ENCODE measurements at places on chromosomes 7 and 10.

DNA sequence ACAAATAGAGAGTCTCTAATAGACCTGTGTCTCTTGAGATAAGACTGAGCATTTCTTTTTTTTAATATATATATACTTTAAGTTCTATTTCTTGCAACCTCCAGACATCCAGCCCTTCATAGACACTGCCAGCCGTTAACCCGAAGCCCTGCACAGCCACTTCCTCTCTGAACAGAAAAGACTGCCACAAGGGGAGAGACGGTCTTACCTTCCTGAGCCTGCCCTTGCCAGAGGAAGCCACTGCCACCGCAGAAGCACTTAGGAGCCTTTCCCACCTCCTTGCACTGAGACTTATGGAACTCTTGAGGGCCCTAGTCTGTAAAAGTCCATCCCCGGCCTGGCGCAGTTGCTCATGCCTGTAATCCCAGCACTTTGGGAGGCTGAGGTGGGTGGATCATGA, 31.8 kb upstream of the PRSS1 start:
- no peaks in the 10 kb centered on the region for H3K36me3 ChIP-seq
- H3K4me3 ChIP-seq: peak overlapping the region; percentile 65
- peaks cover 32% of the 10 kb centered on the region for H3K4me1 ChIP-seq
- no peaks in the 10 kb centered on the region for H3K27me3 ChIP-seq
- peak; percentile 27 for DNase-seq

DNA sequence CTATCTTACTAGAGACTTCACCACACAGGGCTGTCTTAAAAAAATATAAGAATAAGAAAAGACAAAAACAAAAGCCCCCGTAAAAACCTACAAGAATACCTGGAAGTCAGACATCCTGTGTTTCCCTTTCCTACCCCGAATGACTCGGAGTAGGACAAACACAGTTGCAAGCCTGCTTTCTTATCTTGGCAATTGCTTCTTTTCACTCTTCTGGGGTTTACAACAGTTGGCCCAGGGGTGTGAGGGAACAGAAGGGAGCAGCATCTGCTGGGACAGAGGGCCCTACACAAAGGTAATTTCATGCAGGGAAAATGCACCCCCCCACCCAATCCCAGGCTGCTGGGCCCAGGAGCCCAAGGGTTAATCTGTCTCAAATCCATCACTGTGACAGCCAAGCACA, 220.6 kb downstream of the ARHGAP12 start:
- H3K36me3 ChIP-seq: peaks cover 3% of the 10 kb centered on the region
- DNase-seq: no peak
- no peaks in the 10 kb centered on the region for H3K27me3 ChIP-seq
- H3K27ac ChIP-seq: peak overlapping the region; percentile 83
- no peak overlapping the region for H3K4me3 ChIP-seq

- no peaks in the 10 kb centered on the region for H3K27me3 ChIP-seq
- H3K4me1 ChIP-seq: peaks cover 13% of the 10 kb centered on the region
- H3K4me3 ChIP-seq: no peak overlapping the region
These were observed 18.5 kb downstream of the SRI start for GRCh38 chr7:88201305-88201704.

DNA sequence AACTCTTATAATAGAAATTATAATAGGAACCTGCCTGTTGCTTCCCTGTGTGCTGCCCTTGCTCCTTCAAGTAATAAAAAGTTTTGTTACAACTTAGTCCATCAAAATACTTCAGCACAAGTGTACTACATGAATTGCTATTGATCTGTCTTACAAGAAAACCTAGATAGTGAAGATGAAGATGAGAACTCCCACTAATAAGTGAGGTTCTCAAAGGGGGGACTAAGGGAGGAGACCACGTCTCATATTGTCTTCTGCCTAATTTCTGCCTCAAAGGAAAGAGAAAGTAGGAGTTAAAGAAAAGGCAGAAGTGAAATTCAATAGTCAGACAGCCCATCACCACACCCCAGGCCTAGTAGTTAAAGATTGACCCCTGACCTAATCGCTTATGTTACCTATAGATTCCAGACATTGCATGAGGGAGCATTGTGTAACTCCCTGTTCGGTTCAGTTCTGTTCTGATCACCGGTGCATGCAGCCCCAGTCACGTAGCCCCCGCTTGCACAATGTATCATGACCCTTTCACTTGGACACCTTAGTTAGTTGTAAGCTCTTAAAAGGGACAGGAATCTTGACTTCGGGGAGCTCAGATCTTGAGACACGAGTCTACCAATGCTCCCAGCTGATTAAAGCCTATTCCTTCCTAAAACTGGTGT, 18.2 kb upstream of the CHST3 start:
- no peak overlapping the region for H3K4me3 ChIP-seq
- no peak for DNase-seq
- no peak overlapping the region for H3K27ac ChIP-seq
- no peaks in the 10 kb centered on the region for H3K27me3 ChIP-seq
- peaks cover 8% of the 10 kb centered on the region for H3K36me3 ChIP-seq

- H3K27me3 ChIP-seq: no peaks in the 10 kb centered on the region
- no peak overlapping the region for H3K27ac ChIP-seq
- peak; percentile 55 for DNase-seq
- no peaks in the 10 kb centered on the region for H3K36me3 ChIP-seq
- peaks cover 18% of the 10 kb centered on the region for H3K4me1 ChIP-seq
- no peak overlapping the region for H3K4me3 ChIP-seq
These were observed 179.8 kb upstream of the CSTF2T start for GRCh38 chr10:51879238-51879637.

DNA sequence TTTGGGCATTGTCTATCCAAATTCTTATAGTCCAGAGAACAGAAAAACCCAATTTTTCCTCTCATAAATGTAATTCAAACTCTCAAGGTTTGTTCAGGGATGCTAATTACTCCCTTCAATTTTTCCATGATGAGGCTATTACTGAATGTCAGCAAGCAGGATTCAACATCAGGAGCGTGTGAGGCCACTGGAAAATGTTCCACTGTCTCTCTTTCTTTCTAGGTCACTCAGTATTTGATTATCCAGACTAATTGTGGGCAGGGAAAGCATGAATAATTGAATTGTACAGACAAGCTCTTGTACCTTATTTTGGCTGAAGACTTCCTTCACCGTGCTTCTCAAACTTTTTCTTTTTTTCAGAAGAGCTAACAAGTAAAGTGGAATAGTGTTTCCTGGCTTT, 30.7 kb downstream of the THNSL1 start:
- no peaks in the 10 kb centered on the region for H3K4me1 ChIP-seq
- no peaks in the 10 kb centered on the region for H3K36me3 ChIP-seq
- no peak overlapping the region for H3K4me3 ChIP-seq
- peaks cover 23% of the 10 kb centered on the region for H3K27me3 ChIP-seq
- H3K27ac ChIP-seq: no peak overlapping the region

GRCh38 chr7:4201566-4201965, 480.5 kb upstream of the FOXK1 start:
- H3K36me3 ChIP-seq: no peaks in the 10 kb centered on the region
- H3K27ac ChIP-seq: no peak overlapping the region

- no peaks in the 10 kb centered on the region for H3K36me3 ChIP-seq
- H3K4me1 ChIP-seq: no peaks in the 10 kb centered on the region
- H3K27ac ChIP-seq: no peak overlapping the region
- no peak for DNase-seq
These were observed 128.4 kb upstream of the PLPP4 start for GRCh38 chr10:120328647-120329046.

DNA sequence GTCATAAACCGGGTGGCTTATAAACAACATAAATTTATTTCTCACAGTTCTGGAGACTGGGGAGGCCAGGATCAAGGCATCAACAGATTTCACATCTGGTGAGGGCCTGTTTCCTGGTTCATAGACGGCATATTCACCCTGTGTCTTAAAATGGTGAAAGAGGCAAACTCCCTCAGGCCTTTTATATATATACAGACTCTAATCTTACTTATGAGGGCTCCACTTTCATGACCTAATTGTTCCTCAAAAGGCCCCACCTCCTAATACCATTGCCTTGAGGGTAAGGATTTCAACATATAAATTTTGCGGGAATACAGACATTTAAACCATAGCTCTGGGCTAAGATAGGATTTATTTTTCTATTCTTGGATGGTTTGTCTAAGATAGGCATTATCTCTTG, 187.2 kb downstream of the PPP1R3A start:
- H3K4me1 ChIP-seq: no peaks in the 10 kb centered on the region
- no peak overlapping the region for H3K4me3 ChIP-seq
- no peak overlapping the region for H3K27ac ChIP-seq

- no peaks in the 10 kb centered on the region for H3K4me1 ChIP-seq
- H3K27ac ChIP-seq: no peak overlapping the region
- H3K36me3 ChIP-seq: no peaks in the 10 kb centered on the region
- no peak for DNase-seq
These were observed 70.2 kb upstream of the FGFR2 start for GRCh38 chr10:121668314-121669027.

GRCh38 chr7:24659505-24659904, 86.3 kb downstream of the PALS2 start:
- no peak for DNase-seq
- no peaks in the 10 kb centered on the region for H3K27me3 ChIP-seq
- H3K4me3 ChIP-seq: no peak overlapping the region
- peaks cover 4% of the 10 kb centered on the region for H3K4me1 ChIP-seq
- peaks cover 13% of the 10 kb centered on the region for H3K36me3 ChIP-seq
- no peak overlapping the region for H3K27ac ChIP-seq

- no peaks in the 10 kb centered on the region for H3K36me3 ChIP-seq
- H3K27me3 ChIP-seq: peaks cover 19% of the 10 kb centered on the region
- no peak overlapping the region for H3K27ac ChIP-seq
- H3K4me3 ChIP-seq: no peak overlapping the region
These were observed 102.2 kb downstream of the GRM8 start for GRCh38 chr7:127150543-127150942.

- H3K27ac ChIP-seq: no peak overlapping the region
- H3K4me1 ChIP-seq: no peaks in the 10 kb centered on the region
- H3K36me3 ChIP-seq: no peaks in the 10 kb centered on the region
These were observed 135.1 kb upstream of the GHITM start for GRCh38 chr10:84004221-84004620.

- H3K4me1 ChIP-seq: peaks cover 30% of the 10 kb centered on the region
- no peak for DNase-seq
- H3K36me3 ChIP-seq: peaks cover 45% of the 10 kb centered on the region
- no peak overlapping the region for H3K4me3 ChIP-seq
These were observed 6.7 kb upstream of the PILRA start for GRCh38 chr7:100366411-100367250.

GRCh38 chr10:5416981-5417380, 4.6 kb downstream of the NET1 start:
- H3K27me3 ChIP-seq: no peaks in the 10 kb centered on the region
- H3K4me3 ChIP-seq: no peak overlapping the region
- no peak for DNase-seq
- no peak overlapping the region for H3K27ac ChIP-seq
- peaks cover 4% of the 10 kb centered on the region for H3K36me3 ChIP-seq

DNA sequence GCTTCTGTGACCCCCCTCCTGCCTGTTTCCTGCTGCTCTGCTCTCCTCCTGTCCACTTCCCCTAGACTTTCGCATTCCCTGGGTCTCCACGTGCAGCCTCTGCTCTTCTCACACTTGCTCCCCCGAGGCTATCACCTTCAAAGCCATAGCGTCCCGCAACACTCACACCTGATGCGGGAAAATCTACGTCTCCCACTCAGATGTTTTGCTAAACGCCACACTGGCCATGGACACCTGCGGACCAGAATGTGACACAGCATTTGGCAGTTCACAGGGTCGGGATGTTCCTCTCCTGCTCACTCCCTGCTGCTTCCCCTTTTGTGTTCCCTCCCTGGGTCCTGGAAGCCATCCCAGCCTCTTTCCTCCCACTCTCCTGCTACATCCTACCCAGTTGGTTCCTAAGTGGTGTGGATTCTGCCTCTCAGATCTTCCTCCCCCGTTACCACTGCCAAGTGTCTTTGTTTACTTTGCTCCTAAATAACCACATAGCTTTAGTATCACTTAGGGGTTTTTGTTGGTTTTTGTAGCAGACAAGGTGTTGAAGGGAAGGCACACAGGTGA, 33.7 kb upstream of the RBM33 start:
- no peaks in the 10 kb centered on the region for H3K4me1 ChIP-seq
- H3K4me3 ChIP-seq: no peak overlapping the region
- peaks cover 5% of the 10 kb centered on the region for H3K27me3 ChIP-seq
- peaks cover 5% of the 10 kb centered on the region for H3K36me3 ChIP-seq
- no peak for DNase-seq

GRCh38 chr7:12770227-12770975, 83.0 kb downstream of the ARL4A start:
- H3K27me3 ChIP-seq: peaks cover 5% of the 10 kb centered on the region
- H3K4me1 ChIP-seq: no peaks in the 10 kb centered on the region
- no peaks in the 10 kb centered on the region for H3K36me3 ChIP-seq
- no peak overlapping the region for H3K27ac ChIP-seq
- H3K4me3 ChIP-seq: no peak overlapping the region
- DNase-seq: no peak

DNA sequence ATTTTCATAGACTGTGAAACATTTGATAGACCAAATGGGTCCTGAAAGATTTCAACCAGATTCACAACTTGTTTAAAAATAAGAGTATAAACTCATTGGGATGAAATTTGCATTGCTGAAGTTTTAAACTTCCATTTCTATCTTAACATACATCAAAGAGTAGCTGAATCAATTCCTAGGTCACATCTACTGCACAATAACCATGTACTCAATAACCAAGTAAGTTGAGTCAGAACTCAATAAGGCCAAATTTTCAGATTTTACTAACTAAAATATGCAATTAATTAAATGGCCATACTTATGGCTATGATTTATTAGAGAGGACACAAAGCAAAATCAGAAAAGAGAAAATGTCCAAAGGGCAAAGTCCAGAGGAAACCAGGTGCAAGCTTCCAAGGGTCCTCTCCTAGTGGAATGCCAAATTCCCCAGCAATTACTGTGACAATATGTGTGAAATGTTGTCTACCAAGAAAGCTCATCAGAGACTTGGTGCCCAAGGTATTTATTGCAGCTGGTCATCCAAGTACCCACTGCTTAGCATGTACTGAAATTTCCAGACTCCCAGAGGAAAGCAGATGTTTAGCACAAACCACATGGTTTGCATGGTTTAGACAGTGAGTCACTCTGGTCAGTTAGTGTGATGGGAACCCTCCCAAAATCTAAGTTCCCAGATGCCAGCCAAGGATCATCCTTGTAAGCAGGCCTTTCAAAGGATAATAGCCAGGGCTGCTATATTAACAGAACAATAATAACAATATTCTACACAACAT, 238.9 kb downstream of the IPMK start:
- no peaks in the 10 kb centered on the region for H3K27me3 ChIP-seq
- no peak overlapping the region for H3K4me3 ChIP-seq
- DNase-seq: no peak

- H3K36me3 ChIP-seq: no peaks in the 10 kb centered on the region
- H3K27me3 ChIP-seq: no peaks in the 10 kb centered on the region
- H3K4me3 ChIP-seq: no peak overlapping the region
- DNase-seq: no peak
- H3K4me1 ChIP-seq: no peaks in the 10 kb centered on the region
These were observed 64.2 kb upstream of the SH2B2 start for GRCh38 chr7:102222445-102222844.

DNA sequence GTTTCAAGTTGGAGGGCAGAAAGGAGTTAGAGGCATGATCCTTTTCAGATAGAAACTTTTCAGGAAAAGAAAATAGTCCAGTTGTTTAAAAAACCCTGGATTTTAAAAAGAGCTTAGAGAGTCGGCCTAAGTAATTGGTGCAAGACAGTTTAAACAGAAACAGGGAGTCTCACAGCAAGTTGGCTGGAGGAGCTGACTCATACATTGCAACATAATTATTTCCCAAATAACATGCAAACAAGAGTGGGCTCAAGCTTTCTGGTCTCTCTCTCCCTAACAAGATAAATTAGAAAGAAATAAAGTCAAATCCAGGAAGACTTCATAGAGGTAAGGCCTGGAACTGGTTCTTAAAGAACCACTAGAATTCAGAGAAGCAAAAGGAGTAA, 100.3 kb upstream of the AGBL3 start:
- no peaks in the 10 kb centered on the region for H3K36me3 ChIP-seq
- no peaks in the 10 kb centered on the region for H3K27me3 ChIP-seq
- DNase-seq: no peak
- peaks cover 23% of the 10 kb centered on the region for H3K4me1 ChIP-seq
- peak overlapping the region; percentile 3 for H3K27ac ChIP-seq
